NCI-H1436 (cell line): ENCODE measurements at places on chromosomes 3 and 15.

DNA sequence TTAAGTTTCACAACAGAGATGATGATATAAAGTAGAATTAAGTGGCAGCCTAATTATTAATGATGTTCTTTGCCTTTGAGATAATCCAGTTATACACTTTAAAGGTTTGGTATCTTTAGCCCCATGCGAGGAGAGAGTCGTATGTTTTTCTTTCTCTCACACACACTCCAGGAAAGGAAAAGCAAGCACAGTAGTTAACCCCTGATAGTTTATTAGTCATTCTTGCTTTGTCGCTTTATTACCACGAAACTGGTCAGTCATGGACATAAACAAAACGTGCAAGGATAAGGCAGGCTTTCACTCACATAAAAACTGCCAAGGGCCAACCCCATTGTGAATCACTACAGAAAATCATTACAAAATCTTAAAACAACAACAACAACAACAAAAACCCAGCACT lies 866.9 kb downstream of the FHIT start:
- no peak for DNase-seq

DNA sequence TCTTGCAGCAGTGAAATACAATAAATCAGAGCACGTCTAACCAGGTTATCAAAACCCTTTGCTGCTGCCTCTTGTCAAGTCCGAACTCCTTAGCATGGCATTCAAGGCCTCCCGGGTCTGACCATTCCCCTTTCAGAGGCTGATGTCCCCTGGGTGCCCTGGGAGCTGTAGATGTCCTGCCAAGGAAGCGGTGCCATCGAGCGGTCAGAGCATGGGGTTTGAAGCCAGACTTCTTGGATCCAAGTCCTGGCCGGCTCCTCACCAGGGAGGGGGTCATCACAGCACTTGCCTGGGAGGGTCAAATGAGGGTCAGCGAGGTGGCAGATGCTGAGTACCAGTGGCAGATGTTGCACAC lies 496 bp downstream of the TF start:
- no peak for DNase-seq

DNA sequence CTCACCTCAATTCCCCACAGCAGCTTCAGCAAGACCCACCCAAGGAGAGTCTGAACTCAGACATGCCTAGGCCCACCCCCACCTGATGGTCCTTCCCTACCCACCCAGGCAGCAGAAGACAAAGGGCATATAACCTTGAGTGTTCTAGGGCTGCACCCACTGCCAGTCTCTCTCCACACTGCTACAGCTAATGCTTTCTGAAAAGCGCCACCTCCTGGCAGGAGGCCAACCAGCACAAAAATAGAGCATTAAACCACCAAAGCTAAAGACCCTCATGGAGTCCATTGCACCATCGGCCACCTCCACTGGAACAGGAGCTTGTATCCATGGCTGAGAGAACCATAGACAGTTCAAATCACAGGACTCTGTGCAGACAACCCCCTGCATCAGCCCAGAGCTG lies 11.3 kb upstream of the RPL39L start:
- DNase-seq, result peak; percentile 18

- no peak for DNase-seq
Observed at GRCh38 chr3:173744895-173745294, 347.4 kb downstream of the NLGN1 start.

GRCh38 chr3:113954091-113954685 lies 6.4 kb downstream of the ZDHHC23 start:
- DNase-seq, result no peak

GRCh38 chr15:29938361-29939335 lies 116.4 kb upstream of the TJP1 start:
- DNase-seq, result no peak

- peak; percentile 61 for DNase-seq
Observed at GRCh38 chr3:102225407-102226132, 209.2 kb upstream of the ZPLD1 start.

GRCh38 chr15:53401503-53401902 lies 358.0 kb downstream of the WDR72 start:
- no peak for DNase-seq

- no peak for DNase-seq
Observed at GRCh38 chr15:60228101-60228500, 169.7 kb downstream of the ANXA2 start.

DNA sequence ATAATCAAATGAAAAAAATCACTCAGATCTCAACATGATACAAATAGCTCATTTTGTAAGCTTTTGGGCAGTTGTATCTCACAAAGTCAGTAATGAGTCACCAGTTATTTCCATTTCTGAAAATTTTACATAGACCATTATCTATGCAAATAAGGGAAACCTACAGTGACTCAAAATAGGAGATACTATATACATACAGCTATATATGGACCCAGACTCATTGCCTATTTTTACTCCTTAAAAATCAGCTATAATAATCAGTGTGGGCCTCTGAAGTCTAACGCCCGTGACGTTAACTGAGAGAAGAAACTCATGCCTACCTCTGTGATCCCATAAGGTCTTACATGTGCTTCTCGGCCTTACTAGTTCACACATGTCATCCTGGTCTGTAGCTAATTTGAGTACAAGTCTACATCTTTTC lies 31.6 kb downstream of the LRIG1 start:
- no peak for DNase-seq

- DNase-seq, result no peak
Observed at GRCh38 chr3:94402126-94402525, 339.3 kb downstream of the NSUN3 start.

DNA sequence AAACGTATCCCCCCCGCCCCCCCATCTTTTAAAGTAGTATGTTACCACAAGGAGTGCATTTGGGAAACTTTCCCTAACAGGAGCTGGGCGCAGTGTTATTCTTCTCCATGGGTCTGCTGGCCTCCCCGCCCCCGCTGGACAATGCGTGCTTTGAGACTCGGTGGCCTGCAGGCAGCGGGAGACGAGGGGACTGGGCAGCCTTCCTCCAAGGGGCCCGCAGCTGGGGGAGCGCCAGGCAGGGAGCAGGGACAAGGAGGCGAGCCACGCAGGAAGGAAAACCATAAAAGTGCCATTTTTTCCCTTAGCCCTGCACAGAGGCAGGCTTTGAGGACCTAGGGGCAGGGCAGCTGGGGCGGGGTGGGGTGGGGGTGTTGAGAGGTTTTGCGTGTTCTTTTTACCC lies 14.1 kb downstream of the SOX2 start:
- no peak for DNase-seq

- no peak for DNase-seq
Observed at GRCh38 chr3:161401389-161401788, 30.1 kb upstream of the SPTSSB start.

DNA sequence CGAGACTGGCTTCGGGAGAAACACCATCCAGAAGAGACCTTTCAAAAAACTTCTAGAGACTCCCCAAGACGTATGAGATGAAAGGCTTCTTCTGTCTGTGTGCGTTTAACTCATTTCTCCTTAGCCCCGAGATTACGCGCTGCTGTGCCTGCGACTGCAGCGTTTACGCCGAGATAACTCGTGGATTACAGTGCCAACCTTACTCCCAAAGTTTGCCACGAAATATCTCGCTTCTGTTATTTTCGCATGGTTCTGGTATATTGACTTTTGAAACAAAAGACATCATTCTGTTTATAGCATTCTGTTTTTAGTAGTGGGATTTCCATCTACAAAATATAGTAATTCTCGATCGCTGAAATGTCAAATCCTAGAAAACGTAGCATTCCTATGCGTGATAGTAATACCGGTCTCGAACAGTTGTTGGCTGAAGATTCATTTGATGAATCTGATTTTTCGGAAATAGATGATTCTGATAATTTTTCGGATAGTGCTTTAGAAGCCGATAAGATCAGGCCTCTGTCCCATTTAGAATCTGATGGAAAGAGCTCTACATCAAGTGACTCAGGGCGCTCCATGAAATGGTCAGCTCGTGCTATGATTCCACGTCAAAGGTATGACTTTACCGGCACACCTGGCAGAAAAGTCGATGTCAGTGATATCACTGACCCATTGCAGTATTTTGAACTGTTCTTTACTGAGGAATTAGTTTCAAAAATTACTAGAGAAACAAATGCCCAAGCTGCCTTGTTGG lies 467 bp downstream of the PGBD4 start:
- no peak for DNase-seq

GRCh38 chr15:79184465-79184892 lies 93.9 kb upstream of the RASGRF1 start:
- peak; percentile 38 for DNase-seq

GRCh38 chr3:166897811-166898210 lies 482.3 kb downstream of the ZBBX start:
- DNase-seq, result no peak

DNA sequence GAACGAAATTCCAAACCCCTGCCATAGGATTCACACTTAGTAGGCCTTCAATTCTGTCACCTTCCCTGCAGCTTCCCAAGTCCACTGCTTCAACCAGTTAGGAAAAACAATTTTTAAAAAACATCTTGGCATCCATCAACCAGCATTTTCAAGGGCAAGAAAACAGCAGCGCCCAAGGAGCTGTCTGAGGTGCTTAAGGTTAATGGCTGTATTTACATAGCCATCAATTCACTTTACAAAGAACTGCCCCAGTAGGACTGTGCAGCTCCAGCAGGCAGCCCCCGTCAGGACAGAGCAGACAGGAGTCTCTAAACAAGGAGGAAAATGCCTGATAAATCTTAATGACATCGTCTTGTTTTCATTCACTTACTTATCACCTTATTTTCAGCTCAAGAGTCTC lies 13.3 kb downstream of the TAFA4 start:
- no peak for DNase-seq

DNA sequence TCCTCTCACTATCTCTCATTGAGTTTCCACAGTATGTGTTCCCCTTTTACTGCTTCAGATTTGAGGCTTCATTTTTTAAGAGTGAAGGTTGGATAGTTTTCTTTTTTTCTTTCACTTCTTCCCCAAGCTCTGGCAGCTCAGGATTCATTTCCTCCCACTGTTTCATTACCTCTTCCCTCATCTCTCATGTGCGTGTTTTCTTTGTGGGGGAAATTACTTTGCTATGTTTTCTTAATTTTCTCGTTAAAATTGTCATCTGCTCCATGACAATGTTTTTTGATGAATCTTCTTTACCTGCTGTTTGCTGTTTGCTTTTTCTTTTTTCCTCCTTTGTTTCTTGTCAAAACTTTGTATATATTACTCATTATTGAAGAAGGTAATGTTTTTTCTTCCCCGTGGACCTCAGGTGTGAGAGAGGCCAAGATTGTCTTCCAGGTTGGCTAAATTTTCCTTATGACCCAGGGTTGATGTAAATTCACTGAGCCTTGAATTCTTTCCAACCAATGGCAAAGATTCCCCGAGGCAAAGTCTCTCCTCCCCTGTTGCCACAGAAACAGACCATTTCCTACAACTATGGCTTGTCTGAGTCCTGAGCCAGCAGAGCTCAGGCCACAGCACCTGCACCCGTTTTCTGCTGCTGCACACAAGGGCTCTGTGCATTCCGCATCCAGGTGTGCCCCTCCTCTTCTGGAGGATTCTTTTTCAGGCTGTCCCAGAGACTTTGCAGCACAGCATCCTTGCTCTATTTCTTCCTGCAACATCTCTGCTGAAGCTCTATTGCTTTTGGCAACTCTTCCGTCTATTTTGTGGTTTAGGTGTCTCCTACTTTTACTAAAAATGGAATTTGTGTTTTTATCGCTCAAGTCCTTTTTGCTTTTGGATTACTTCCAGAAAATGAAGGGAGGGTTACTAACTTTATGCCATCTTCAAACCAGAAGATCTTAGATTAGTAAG lies 66.1 kb downstream of the NOX5 start:
- no peak for DNase-seq

DNA sequence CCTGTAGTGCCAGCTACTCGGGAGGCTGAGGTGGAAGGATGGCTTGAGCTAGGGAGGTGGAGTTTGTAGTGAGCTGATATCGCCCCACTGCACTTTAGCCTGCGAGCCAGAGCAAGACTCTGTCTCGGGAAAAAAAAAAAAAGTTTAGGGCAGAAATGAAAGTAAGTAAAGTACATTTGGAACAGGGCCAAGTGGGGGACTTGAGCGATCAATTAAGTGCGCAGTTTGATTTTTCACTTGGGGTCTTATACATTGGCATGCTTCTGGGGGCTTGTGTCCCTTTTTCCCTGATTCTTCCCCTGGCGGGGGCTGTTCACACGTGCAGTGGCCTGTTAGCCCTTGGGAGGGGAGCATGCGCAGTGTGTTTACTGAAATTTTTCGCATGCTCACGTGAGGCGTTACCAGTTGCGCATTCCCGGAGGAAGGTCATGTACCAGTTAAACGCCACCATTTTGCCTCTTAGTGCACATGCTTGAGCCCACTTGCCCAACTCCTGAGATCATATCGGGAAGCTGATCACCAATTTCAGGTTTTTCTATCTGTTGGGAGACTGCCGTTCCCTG lies 42.0 kb downstream of the GALNT15 start:
- no peak for DNase-seq
